EH (cell line): ENCODE measurements at places on chromosomes 12 and 14.
A peak's percentile ranks its signal among the peaks of the same experiment; 100 is the strongest.

DNA sequence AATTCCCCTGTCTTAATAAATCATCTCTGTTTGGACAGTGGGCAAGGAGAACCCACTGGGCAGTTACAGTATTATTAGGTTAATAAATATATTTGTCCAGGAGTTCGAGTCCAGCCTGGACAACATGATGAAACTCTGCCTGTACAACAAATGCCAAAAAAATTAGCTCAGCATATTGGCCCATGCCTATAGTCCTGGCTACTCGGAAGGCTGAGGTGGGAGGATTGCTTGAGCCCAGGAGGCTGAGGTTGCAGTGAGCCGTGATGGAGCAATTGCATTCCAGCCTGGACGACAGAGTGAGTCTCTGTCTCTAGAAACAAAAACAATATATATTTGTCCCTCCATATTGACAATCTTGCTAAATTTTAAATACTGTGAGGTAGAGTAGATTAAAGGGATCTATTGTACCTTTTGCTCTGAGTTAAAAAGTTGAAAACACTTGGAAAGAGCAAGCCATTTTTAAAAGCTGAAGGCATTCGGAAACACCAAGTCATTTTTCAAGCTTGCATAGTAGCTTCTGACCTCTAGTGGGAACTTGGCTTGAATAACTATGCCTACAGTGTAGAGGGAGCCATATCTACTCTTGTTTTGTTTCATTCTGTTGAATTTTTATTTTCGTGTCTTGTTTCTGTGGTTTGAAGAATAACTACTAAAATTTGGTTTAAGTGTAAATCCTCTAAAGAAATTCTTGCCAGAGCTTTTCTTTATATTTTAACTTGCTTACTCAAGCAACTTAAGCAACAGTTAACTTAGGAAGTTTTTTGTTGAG is 14.6 kb upstream of the EEA1 start:
- peak; percentile 23 for DNase-seq

DNA sequence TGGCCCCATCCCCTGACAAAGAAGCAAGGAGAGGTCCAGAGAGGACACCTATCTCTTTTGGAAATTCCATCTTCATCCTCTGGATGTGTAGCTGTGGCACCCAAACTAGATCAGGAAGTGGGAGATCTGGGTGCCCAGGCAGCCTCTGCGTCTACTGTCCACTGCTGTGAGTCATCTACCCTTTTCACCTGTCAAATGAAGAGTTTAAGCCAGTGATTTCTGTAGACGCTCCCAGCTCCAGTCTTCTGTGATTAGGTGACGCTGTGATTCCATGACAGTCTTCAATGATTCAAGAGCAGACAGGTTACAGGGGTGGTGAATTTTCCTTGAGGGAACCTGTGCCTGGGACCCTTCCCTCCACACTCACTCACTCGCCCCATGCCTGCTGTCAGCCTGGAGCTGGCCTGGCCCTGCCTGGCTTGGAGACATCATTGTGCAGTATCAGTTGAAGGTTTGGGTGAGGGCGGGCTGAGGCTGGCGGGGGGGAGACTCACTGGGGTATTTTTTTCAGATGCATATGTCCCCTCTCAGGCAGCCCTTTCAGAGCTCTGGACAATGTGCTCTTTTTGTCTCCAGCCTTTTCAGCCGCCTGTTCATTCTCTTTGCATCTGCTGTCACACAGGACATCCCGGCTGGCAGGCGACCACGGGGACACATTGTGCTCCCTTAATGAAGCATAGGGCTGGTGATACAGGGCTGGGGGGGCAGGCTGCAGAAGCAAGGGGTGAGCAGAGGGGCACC is 56.8 kb upstream of the PARP11 start:
- DNase-seq: no peak

DNA sequence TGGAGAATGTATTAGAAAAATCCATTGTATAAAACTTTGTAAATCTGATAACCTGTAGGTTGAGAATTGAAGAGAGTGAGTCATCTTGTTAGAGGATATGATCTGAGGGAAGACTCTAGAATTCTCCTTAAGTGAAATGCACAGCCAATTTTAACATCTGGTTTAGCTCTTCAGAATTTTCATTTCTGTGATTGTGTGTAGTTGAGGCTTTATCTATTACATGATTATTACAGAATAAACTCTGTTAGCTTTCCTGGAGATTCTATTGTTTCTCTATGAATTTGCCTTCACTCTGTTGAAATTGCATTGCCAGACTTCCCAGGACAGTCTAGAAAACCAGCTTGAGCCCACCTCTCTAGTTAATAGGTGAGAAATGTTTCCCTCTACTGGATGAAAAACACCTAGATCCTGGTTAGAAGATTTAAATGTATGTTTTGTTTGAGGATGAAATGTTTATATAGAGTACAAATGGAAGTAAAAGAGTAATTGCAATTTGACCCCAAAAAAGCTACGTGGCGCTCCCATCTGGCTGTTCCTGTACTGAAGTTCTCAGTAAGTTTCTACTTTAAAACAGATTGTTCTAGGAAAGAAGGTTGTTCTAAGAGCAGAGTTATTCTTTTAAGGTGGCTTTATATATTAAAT is 2.9 kb downstream of the NUDT4 start:
- DNase-seq: peak; percentile 43

GRCh38 chr14:93207468-93208308 is 632 bp downstream of the UBR7 start:
- peak; percentile 70 for DNase-seq

DNA sequence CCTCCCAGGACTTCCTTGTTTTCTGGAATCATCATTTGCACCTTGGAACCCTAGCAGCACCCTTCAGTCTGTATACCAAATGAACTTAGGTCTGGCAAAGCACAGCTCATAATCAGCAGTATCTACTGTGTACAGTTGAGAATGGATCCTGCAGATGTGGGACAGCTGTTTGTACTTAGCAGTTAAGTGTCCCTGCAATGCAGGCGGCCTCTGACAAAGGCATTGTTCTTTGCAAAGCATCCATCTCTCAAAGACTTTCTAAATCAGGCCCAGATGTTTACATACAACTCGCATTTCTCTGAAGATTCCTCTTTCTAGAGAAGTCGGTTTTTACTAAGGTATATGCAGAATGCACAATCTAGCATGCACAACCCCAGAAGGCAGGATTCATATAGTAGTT is 170.5 kb upstream of the RBM19 start:
- no peak for DNase-seq

- DNase-seq: peak; percentile 62
Observed at GRCh38 chr14:24817212-24818057, 183.4 kb upstream of the GZMB start.

DNA sequence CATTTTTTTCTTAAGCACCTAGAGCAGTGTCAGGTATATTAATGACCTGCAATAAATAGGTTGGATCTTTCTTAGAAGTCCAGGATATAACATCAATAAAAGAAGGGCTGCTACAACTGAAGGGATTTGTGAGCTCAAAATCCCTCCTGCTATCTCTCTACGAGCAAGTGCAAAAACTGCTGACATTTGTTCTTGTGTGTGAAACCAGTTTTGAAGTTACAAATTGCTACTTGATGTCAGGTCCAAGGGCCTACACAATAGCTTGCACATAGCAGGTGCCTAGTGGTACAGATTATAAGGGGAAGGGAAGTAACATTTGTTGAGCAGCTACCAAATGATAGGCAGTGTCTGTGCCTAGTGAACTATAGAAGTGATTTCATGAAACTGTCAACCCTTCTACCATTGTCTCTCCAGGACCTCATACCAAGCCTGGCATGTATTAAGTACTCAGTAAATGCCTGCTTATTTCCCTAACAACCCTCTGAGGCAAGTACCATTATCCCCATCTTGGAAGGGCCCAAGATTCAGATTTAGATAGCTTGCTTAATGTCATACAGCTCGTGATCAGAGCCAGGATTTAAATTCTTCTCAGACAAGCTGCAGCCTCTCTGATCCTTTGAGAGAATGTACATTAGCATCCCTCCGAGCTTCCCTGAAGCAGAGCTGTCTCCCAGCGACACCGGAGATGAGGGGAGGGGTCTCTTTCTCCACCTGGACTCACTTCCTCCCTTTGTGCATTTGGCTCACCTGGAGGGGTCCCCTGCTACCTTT is 300.3 kb downstream of the ZFP36L1 start:
- no peak for DNase-seq

GRCh38 chr12:107436376-107436775 is 249.2 kb upstream of the PWP1 start:
- DNase-seq: peak; percentile 79

- no peak for DNase-seq
Observed at GRCh38 chr14:31174433-31174832, 33.2 kb downstream of the HECTD1 start.

GRCh38 chr14:103624860-103625259 is 4.2 kb upstream of the KLC1 start:
- peak; percentile 87 for DNase-seq

- DNase-seq: no peak
Observed at GRCh38 chr12:94184995-94185719, 36.8 kb downstream of the PLXNC1 start.

GRCh38 chr14:67508956-67509355 is 20.4 kb upstream of the TMEM229B start:
- DNase-seq: no peak

DNA sequence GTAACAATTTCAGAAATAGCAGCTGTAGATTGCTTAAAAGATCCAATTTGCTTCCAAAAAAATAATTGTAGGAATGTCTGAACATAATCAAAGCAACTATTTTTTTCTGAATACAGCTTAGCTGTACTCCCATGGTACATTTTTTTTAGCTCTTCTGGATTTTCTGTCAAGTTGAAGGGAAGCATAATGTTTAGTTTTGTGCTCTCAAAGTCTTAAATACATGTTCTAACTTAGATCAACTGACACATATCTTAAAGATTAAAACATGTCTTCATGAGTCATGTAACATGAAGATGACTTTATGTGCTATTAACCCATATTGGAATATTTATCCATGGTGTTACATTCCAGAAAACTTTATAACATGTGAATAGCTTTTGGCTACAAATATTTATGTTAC is 255.7 kb downstream of the BTG1 start:
- no peak for DNase-seq

GRCh38 chr12:116806845-116807440 is 68.8 kb downstream of the RNFT2 start:
- peak; percentile 18 for DNase-seq

- peak; percentile 92 for DNase-seq
Observed at GRCh38 chr14:50085570-50086320, 30.6 kb downstream of the VCPKMT start.

DNA sequence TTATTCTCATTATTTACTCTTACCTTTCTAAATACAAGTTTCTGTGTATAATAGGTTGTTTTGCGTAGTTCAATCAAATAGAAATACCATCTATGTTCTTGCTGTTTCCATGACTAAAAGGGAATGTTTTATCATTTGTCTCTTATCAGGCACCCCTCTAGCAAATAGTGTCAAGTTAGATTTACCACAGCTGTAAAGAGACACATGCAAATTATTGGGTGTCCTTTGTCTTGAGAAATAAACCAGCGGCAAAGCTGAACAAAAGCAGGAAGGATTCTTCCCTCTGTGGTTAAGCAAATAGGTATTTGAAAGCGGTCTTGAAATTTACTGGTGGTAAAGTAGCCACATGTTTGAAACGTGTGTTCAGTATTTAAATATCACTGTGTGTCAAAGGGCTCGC is 405.9 kb downstream of the TMTC2 start:
- no peak for DNase-seq

GRCh38 chr12:127150028-127150427 is 1116.9 kb upstream of the TMEM132C start:
- no peak for DNase-seq

DNA sequence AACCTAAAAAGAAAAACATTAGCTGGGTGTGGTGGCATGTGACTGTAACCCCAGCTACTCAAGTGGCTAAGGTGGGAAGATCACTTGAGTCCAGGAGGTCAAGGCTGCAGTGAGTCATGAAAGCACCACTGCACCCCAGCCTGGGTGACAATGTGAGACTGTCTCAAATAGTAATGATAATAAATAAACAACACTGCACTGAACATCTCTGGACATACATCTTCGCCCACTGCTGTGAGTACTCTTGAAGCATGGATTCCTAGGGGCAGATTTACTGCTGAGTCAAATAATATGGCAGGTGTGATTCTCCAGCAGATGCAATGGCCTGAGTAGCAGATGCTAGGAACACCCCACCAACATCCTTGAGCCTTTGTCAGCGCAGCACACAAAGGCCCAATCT is 23.6 kb downstream of the ABCB9 start:
- peak; percentile 37 for DNase-seq

- no peak for DNase-seq
Observed at GRCh38 chr12:120075034-120075616, 41.4 kb downstream of the RAB35 start.

DNA sequence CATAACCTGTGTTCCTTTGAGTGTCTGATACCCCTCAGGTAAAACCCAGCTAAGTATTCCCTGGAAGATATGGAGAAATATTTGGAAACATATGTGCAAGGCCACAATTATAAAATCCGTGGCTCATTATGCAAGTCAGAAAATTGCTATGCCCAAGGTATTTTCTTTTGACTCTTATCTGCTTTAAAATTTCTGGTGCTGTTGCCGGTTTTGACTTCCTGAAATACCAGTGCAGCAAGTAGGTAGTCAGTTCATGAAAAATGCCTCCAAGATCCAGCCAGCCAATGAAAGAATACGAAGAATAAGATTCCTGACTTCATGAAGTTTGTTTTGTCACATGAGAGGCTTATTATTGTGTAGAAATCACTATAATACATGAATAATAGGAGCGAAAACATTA is 20.2 kb upstream of the FUT8 start:
- no peak for DNase-seq

- DNase-seq: no peak
Observed at GRCh38 chr12:73465106-73465505, 1072.5 kb upstream of the ATXN7L3B start.

DNA sequence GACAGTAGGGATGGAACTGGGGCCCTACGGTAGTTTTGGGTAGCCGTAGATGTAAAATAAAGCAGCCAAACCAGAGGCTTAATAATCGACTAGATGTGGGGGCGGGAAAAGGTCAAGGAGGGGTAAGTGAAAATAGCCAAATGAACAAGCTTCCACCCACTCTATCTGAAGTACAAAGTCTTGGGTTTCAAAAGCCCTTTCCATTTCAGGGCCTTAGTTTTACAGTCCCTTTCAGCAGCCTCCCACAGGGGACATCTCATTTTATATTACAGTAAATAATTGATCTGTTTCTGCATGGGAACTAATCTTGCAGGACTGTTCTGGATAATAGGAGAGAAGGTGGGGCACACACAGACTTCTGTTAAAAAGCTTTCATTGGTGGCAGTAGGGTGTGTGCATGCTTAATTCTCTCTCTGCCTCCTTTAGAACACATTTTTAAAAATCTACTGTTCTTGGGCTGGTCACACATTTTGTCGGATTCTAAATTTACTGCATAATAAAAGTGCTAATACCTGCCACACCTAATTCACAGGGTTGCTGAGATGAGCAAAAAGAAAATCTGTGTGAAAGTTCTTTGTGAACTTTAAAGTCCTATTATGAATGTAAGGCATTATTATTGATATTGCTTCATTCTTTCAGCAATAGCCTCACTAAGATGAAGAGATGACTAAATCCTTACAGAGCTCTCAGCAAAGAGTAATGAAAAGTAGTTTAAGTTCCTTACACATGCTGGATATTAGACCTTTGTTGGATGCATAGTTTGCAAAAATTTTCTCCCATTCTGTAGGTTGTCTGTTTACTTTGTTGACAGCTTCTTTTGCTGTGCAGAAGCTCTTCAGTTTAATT is 104.6 kb downstream of the ITPR2 start:
- no peak for DNase-seq

- DNase-seq: no peak
Observed at GRCh38 chr12:79850610-79851299, 84.1 kb downstream of the PPP1R12A start.

- DNase-seq: no peak
Observed at GRCh38 chr14:66435683-66436082, 50.5 kb upstream of the CCDC196 start.

- DNase-seq: peak; percentile 82
Observed at GRCh38 chr12:20097626-20098025, 270.7 kb upstream of the PDE3A start.
